Nucleus accumbens (tissue), 56 donors: ENCODE measurements at places on chromosomes 6 and 20.

- DNase-seq: no peak
Measured at GRCh38 chr6:45175272-45175671, 152.9 kb upstream of the RUNX2 start.

DNA sequence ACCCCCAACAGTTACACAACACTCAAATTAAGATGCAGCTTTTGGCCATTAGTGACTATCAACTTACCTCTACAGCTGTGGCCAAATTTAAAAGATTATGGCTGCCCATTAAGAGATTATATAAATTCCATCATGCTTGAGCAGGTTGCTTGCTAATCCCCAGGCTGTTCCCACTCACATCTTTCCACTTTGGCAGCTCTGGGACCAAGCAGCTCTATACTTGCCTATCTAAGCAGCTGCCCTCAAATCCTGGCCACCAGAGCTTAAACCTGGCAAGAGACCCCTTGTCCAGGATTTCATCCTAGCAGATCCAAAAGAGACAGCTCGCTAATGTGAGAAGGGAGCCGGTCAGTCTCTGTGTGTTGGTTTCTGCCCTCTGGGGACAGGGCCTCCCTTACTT, 127.9 kb downstream of the SLC23A2 start:
- no peak for DNase-seq

DNA sequence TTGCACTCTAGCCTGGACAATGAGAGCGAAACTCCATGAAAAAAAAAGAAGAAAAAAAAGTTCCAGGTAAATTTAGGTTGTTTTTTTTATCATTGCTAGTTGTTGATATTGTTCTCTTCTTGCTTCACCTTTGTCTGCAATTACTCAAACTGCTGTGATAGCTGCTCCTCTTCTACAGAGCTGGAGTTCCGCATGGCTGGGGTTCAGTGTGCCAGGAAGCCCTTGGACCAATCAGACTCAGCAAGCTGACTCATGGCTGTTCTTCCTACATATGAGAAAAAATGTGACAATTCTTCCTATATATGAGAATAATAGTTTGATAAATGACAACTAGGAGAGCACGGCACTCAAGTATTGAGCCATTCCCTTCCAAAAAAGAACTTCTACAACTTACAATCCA, 28.4 kb downstream of the DPPA5 start:
- no peak for DNase-seq

GRCh38 chr6:24520929-24521546, 26.3 kb downstream of the ALDH5A1 start:
- DNase-seq: no peak

DNA sequence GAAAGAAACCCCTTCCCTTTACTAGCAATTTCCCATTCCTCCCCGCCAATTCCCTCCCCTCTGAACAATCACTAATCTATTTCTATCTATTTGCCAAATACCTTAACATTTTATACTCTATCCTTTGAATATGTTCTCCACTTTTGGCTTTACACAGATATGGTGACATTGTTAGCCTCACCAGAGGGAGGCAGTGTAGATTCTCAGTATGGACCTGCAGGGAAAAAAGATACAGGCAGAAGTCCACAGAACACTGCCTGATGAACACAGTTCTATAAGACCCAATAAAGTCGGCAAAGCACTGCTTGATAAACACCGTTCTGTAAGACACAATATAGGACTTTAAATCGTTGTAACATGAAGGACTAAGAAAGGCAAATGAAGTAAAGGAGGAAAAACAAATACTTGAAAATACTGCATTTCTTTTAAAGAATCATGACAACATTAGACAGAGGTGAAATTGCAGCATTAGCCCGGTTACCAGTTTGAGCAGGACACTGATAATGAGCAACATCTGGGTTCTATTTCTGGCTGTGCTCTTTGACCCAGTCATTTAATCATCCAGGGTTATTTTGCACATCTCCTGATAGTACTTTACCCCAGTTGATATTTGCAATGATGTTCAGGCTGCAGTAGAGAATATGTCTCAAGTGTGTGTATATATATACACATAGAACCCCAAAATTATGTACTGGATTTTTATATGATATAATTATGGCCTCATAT, 296.8 kb downstream of the UTRN start:
- no peak for DNase-seq

- peak; percentile 78 for DNase-seq
Measured at GRCh38 chr6:163165922-163166321, 248.6 kb upstream of the QKI start.

GRCh38 chr6:52937908-52938307, 28.4 kb upstream of the GSTA3 start:
- DNase-seq: no peak

DNA sequence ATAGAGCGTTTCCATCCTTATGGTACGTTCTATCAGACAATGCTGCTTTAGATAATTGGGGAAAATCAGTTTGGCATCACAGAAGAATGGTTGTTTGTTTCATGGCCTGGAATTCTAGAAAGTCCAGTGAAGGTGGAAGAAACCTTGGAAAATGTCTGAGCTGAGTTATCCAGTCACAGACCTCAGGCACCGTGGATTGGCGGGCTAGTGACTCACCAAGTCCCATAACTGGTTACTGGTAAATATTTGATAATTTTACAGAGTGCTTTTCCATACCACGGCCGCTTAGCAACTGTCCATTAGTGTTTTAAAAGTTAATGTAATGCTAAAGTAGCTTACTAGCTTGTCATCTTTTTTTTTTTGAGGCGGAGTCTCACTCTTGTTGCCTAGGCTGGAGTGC, 99.4 kb downstream of the SLC35B3 start:
- no peak for DNase-seq

DNA sequence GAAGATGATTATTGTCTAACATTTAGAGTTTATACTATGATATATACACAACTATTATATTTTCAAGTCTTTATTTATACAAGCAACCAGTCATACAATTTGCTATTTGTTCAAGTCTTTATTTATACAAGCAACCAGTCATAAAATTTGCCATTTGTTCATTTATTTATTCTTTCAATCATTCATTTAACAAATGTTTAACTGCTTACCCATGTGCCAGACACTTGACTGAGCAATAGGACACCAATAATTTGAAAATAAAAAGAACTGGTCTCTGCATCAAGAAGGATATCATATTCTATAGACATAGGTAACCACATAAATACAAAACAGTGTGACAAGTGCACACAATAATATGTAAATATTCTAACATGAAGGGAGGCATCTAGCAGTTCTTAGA, 20.3 kb downstream of the GRIK2 start:
- no peak for DNase-seq

DNA sequence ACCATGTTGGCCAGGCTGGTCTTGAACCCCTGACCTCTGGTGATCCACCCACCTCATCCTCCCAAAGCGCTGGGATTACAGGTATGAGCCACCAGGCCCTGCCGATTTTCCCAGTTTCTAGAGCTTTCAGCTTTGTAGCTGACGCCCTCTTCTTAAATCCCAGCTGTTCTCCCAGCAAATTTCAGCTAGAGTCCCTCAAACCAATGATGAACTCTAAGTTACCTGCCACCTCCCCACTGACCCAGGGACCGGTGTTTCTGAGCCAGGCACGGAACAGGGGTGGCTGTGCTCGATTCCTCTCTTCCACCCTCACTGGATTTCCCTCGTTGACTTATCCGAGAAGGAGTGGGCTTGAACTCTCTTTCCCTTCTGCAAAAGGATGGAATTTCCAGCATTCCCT, 39.1 kb downstream of the SUN5 start:
- DNase-seq: no peak

- no peak for DNase-seq
Measured at GRCh38 chr6:52346503-52346902, 15.4 kb upstream of the PAQR8 start.

DNA sequence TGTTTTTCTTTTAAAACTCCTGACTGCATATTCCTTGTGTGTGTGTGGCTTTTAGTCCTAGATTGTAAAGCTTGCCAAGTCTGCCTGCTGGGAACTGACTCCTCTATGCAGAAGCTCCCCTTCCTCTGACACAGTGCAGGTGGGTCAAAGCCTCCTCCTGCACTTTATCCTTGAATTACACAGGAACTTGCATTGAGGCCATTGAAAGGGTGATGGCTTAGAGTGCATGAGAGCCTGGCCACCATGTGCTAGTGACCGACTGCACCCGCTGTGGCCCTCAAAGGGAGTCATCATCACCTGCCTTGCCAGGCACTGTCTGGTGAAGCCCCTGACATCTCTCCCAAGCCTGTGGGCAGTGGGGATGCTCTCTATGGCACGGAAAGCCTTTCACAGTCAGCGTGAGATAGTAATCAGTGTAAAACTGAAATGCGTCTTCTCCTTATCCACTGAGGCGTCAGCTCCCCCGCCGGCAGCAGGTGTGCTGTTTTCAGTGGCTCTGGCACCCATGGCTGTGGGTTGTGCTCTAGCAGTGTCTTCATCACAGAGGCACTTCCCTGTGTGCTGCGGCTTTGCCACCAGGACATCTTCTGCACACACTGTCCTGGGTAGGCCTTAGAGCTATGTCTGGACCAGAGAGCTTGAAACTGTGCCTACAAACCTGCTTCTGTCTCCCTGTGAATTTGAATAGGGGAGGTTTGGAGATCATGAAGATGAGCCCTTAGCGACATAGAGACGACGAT, 87.9 kb downstream of the THBS2 start:
- DNase-seq: no peak

DNA sequence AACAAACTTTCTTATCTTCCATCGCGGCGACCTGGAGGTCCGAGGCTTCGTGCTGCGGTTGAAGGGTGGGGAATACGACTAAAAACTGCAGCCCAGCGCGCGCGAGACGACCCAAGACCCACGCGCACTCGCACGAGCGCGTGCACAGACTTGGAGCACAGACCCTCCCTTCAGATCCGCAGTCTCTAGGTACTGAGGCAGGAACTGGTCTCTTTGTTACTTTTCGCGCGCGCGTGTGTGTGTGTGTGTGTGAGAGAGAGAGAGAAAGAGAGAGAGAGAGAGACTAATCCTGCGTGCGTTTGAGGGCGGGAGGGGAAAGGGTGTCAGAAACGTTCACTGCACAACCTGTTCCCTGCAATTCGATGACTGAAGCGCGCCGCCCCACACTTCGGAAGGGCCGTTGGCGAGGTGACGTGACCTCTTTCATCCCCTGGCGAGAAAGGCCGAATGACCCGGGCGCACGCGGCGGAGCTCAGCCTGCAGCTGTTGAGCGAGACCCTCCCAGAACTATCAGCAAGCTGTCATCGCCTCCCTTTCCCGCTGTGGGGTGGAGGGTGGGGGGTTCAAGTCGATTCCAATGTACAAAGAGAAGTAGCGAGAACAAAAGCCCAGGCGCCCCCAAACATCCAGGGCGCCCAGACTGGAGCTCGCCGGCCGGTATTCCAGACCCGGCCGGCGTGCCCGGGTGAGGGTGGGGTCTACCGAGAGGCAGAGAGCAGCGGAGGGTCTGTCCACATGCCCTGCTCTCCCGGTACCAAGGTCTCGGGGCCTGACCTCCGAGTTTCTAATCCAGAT, 1.5 kb upstream of the TUBB2B start:
- peak; percentile 69 for DNase-seq

GRCh38 chr6:160781298-160781697, 79.3 kb downstream of the PLG start:
- DNase-seq: no peak

DNA sequence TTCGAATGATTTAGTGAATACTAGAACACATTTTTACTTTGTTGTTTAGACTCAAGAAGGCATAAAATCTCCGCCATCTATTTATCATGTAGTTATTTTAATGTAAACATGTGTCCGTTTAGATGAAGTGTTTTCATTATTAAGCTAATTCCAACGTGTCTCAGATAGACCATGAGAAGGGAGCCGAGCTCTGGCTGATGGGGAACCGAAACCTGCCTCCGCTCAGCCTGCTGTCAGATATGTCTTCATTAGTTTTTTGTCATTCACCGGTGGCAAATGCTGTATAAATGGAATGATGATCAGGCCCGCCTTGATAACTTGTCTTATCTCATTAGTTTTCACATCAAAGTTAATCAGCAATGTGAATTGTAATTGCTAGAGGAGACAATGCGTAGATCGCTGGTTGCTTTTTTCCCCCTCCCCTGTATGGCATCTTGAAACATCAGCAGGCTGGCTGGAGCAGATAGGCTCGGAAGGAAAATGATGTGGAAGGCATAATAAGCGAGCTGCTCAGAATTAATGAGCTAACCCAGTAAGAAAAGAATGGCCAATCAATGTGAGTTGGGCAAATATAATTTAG, 136.4 kb downstream of the LINC00237 start:
- DNase-seq: no peak

- DNase-seq: no peak
Measured at GRCh38 chr20:34875642-34876405, 588 bp upstream of the ACSS2 start.

GRCh38 chr20:9886227-9886626, 47.4 kb upstream of the PAK5 start:
- DNase-seq: no peak

GRCh38 chr20:10501402-10501801, 66.3 kb downstream of the SLX4IP start:
- no peak for DNase-seq

GRCh38 chr6:23601811-23602345, 524.1 kb upstream of the NRSN1 start:
- DNase-seq: no peak

DNA sequence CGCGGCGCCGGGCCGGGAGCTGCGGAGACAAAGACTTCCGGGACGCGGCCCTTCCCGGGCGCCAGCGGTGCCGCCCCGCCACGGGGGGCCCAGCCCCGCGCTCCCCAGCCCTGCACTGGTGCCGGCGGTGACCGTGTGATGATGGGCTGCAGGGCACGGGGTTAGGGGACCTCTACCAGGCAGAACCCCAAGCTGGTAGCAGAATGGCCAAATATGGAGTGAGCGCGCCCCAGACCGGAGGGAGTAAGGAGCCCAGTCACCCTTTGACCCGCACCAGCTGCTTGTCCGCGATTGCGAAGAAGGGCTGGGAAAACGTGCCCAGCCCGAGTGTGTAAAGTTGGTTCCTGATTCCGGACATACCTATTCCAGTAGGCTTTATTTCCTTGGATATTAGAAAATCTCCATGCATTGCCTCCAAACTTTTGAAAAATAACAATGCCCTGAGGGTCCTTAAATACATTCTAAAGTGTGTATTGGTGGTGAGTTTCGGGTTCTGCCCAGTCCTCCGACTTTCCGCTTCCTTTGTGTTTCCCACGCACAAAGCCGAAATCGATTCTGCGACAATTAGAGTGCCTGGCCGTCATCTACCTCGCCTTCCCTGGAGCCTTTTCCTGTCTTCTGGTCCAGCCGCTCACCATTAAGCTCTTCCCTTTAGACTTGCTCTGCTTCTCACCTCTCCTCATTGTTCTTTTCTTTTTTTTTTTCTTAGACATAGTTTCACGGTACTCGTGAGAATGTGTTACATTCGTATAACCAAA, 1.1 kb downstream of the ABRACL start:
- no peak for DNase-seq

GRCh38 chr20:52493171-52493721, 301.7 kb upstream of the ZFP64 start:
- DNase-seq: no peak

DNA sequence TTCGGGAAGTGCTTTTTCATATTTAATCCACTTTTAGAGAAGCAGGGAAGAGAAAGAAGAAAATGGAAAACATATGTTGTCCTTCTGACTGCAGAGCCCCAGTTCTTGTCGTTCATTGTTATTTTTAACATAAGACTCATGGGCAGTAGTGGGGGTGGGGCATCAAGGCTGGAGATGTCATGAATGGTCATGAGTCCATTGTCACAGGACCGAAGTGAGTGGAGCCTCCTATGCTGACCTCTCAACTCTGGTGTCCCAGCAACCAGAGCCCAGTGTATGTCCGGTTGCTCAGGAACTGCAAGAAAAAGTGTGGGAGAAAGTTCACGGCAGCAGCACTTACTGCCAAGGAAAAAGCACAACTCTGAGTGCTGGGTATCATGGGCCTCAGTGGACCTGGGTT, 108.6 kb downstream of the BANF2 start:
- no peak for DNase-seq

- DNase-seq: no peak
Measured at GRCh38 chr20:19451231-19451922, 238.9 kb downstream of the SLC24A3 start.
